ENCODE measurements at places on chromosomes 1 and 21.

DNA sequence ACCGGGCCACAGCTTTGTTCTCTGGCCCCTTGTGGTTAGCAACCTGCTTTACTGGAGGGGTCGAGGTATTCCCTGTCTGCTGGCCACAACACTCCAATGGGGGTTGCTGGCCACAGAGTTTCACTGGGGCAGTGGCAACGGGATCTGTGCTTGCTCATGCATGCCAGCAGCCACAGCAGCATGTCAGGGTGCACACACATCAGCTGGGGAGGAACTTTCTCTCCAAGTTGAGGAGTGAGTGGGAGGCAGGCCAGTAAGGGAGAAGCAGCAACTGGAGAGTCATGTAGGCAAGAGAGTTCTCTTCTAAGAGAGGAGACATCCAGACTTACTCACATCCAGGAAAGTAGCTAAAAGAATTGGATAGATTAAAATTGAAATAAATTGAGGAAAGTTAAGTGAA is 38.0 kb downstream of the SAMD13 start:
- no peak for DNase-seq

- no peak for DNase-seq
Measured at GRCh38 chr1:183674339-183674738, 21.2 kb upstream of the APOBEC4 start.

- DNase-seq, result no peak
Measured at GRCh38 chr1:168135116-168135920, 1.4 kb downstream of the GPR161 start.

GRCh38 chr1:47998396-47998990 is 1.3 kb upstream of the TRABD2B start:
- no peak for DNase-seq

DNA sequence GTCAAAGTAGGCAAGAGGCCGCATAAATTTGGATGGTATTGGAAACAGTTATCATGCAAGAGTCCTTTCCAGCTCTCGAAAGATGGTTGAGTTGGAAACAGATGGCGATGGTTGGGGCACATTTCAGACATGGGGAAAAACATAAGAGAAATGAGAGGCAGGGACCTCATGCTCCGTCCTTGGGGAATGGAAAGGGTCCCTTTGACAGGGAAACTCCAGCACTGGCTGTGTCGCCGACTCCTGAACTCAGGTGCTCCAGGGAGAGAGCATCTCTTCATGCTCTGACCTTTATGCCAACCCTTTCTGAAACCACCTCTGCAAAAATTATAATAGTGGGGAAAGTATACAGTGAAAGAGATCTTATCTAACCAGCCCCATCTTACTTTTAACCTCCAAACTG is 36.8 kb upstream of the COL6A2 start:
- no peak for DNase-seq

- DNase-seq, result peak; percentile 7
Measured at GRCh38 chr1:22398656-22399420, 52.8 kb upstream of the ZBTB40 start.

GRCh38 chr1:12617901-12618660 is at the start of gene DHRS3:
TSS of gene DHRS3 (minus strand) at chr1:12618210. CDS start at chr1:12617348, 862 bp downstream.
- peak; percentile 68 for DNase-seq

GRCh38 chr1:67646145-67647035 is 38.6 kb upstream of the GADD45A start:
- no peak for DNase-seq

DNA sequence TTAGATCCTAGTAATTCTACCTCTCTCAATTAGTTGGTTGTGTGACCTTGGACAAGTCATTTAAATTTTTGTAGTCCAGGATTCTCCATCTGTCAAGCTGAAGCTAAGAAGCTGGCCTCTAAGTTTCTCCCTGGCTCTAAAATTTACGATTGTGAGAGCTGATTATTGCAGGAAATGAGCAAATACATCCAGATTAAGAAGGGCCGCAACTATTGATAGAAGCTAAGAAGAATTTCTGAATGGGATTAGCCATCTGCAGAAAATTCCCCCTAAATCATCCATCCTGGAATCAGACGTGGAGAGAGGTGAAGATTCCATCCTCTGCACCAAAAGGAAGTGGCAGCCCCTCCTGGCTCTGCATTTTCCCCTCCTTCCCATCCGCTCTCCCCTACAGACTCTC is 55.0 kb downstream of the HIVEP3 start:
- DNase-seq, result no peak

DNA sequence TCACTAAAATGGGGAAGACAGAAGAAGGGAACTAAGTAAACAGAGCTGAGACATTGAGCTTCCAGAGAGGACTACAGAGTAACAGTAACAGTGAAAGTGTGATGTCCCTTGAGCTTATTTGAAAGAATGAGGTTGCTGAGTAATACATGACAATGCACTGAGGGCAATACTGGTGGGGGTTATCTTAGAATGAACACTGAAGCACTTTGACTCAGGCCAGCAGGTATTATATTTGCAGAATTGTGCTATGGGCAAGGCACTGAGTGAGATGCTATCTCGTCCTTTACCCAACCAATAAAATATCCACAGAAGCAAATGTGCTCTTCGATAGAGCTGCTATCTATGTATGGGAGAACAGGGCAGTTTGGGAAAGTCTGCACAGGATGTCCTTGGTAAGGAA is 133.2 kb downstream of the DISP1 start:
- no peak for DNase-seq

DNA sequence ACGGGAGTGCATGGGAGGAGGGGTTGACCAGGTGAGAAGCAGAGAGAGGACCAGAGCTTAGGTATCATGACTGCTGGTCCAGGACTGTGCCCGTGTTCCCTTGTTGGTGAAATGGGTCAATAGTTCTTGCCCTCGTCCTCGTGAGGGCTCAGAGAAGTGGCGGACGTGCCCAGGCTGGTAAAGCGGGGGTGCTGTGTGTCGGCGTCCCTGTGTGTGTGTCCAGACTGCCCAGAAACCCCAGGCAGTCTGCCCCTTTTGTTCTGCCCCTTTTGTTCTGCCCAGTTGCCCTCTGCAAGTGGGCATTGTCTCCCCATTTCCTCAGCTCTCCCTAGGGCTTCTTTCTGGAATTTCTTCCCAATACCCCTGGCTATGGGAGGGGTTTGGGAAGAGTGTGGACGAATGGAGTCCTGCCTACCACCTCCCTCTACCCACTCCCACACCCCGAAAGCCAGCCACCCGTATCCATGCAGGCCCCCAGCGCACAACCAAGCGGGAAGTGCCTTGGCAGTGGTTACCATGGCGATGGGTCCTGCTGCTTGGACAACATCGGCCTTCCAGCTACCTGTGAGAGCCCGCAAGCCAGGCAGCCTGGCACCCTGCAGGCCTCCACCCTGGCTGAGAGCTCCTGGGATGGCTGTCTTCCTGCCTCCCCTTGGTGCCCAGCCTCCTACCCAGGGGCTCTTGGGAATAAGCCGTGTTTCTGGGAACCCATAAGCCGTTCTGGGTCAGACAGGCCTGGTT is 34.7 kb downstream of the ACOT11 start:
- DNase-seq, result no peak

GRCh38 chr1:38671221-38671620 is 188.4 kb downstream of the RRAGC start:
- DNase-seq, result no peak

DNA sequence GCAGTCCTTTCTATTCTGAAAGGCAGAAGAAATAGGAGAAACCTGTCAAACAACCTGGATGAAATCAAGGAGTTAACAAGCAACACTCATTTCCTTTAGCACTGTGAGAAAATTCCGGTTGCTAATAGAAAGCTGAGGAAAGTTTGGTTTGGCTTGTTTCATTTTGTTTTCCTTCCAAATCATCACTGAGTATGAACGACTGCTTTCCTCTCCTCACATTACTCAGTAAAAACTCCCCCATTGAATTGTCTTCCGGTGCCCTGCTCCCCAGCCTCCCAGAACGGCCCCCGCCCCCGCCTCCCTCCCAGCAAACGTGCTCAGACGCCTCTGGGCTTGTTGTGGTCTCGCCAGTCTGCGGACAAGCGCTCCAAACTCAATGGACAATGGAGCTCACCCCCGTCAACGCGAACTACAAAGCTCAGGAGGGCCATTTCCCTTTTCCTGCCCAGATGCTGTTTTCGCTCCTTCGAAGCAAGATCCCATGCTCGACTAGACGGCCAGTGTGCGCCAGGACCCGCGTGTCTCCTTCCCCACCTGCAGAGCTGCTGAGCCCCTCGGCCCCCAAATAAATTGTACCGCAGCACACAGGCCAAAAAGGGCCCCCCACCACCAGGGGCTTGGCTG is 747 bp downstream of the STX6 start:
- DNase-seq, result peak; percentile 59

DNA sequence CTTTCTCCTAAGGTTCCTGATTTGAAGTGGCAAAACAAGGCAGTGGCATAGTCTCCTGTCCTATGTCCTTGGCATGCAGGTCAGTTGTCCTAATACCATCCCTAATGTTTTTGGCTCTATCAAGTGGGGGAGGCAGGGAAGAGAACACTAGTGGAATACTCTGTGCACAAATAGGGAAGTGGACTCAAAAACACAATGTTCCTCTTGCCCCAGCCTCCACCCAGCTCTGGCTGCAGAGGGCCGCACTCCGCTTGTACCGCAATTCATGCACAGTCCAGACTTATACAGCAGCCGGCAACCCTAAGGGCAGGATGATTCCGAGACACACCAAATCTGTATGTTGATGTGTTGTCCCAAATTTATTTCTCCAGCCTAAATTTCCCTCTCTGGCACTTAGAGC is 14.5 kb downstream of the PLEKHO1 start:
- DNase-seq, result no peak

- no peak for DNase-seq
Measured at GRCh38 chr1:26361605-26362122, 7.7 kb upstream of the CRYBG2 start.

DNA sequence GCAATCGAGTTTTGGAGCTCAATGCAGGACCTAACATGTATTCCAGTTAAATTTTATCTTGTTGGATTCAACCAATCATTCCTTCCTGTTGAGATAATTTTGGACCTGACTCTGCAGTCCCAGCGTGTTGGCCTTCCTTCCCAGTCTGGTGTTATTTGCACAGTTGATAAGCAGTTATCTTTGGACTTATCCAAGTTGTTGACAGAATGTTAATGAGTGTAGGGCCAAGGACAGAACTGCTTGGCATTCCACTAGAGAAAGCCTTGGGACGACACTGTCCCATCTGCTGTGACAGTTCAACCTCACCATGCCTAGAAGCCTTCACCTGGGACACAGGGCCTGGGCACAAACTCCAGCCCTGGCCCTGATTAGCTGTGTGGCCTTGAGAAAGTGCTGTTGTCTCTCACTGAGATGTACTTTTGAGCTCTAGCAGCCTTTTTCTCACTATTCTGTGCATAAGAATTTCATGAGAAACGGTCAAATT is 104.1 kb upstream of the SLC25A33 start:
- no peak for DNase-seq

DNA sequence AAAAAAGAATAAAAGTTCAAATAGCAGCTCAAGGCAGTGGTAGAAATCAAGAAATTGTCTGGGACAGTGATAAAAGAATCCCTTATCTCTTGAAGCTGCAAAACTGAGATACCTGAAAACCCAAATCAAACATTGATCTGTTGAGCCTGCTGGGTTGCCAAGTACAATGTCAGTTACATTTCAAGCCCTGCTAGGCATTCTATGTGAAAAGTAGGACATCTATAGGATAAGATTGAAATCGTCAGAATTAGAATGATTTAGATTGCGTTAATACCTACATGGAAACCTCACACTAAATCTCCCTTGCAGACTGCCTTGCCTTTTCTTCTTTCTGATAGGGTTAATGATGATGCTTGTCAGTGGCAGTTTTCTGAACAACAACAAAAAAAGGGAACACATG is 1684.4 kb upstream of the B3GALT2 start:
- no peak for DNase-seq

GRCh38 chr1:5640845-5641244 is 351.4 kb downstream of the NPHP4 start:
- DNase-seq, result no peak

- peak; percentile 63 for DNase-seq
Measured at GRCh38 chr1:179229214-179230140, at the start of gene ABL2. TSS of gene ABL2 (minus strand) at chr1:179229677. CDS start at chr1:179229397, 280 bp downstream.

- DNase-seq, result peak; percentile 17
Measured at GRCh38 chr1:9822897-9823692, 670 bp downstream of the CLSTN1 start.

DNA sequence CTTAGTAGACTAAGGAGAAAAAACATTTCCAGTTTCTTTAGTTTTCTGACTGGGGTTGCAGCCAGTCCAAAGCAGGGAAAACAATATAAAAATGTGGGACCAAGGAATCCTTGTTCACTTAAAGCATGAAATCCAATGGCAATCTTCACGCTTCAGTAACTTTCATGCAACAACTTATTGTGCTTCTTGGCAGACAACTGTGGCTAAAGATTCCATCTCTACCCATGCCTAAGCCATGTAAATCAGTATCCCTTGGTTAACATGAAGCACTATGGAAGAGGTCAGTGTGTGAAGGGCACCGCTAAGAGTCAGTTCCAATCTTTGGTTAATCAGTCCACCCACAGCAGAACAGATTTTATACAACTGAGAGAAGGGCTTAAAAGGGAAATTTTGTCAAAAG is 201.8 kb upstream of the GREM2 start:
- no peak for DNase-seq

- DNase-seq, result no peak
Measured at GRCh38 chr1:203178821-203179666, 3.4 kb upstream of the MYBPH start.

DNA sequence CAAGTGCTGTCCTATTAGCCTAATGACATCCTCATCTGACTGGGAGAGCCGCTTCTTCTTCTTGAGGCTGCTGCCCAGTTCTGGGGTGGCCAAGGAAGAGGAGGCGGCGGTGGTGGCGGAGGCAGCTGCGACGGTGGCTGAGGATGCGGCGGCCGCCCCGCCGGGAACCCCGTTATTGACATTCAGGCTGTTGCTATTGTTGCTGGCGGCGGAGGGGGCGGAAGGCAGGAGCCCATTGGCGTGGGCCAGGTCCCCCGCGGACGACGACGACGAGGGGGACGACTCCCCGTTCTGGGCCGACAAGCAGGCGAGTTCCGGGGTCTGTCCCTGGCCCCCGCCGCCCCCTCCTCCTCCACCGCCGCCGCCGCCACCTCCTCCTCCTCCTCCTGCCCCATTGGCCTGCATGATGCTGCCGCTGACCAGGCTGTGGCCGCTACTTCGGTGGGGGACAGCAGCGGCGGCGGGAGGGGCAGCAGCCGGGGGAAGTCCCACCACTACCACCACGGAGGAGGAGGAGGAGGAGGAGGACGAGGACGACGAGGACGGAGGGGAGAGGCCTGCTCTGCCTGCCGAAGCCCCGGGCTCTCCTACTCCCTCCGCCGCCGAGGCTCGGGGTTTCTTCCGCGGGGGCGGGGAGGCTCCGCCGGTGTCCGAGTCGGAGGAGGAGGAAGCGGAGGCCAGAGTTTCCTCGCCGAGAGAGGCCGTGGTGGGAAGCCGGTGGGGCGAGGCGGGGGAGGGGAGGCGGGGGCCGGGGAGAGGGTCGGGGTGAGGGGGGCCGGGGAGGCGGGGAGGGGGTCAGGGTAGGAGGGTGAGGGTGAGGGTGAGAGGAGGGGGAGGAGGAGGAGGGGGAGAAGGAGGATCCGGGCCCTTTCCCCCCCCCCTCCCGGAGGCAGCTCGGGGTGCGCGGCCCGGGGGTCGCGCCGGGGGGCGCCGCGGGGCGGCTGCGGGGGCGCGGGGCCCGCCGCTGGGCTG is 610 bp downstream of the WDR26 start:
- DNase-seq, result peak; percentile 65

Data from CD4-positive, alpha-beta T cell treated with Interleukin-1 beta for 1 hour (primary cell).